ENCODE measurements at places on chromosomes 5 and 9.

DNA sequence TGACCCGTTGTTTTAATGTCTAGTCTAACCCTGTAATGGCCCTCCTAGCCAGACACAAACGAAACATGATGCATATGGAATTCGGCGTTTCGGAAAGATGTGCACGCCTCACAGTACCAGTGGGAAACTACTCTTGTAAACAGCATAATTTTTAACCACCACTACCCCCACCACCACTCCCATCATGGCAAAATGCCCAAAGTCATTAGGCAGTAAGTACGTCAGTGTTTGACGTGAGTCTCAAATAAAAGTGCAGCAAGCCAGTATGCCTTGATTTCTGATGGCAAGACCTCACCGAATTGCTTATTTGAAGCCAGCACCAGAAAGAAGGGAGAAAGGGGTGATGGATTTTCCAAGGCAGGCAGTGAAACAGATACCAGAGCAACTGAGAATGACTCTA lies 71.4 kb downstream of the ADRB2 start:
- no peak for DNase-seq

- no peak for DNase-seq
Observed at GRCh38 chr5:127410959-127411358, 106.5 kb upstream of the PRRC1 start.

GRCh38 chr5:113176196-113176595 lies 199.6 kb downstream of the DCP2 start:
- DNase-seq, result no peak

DNA sequence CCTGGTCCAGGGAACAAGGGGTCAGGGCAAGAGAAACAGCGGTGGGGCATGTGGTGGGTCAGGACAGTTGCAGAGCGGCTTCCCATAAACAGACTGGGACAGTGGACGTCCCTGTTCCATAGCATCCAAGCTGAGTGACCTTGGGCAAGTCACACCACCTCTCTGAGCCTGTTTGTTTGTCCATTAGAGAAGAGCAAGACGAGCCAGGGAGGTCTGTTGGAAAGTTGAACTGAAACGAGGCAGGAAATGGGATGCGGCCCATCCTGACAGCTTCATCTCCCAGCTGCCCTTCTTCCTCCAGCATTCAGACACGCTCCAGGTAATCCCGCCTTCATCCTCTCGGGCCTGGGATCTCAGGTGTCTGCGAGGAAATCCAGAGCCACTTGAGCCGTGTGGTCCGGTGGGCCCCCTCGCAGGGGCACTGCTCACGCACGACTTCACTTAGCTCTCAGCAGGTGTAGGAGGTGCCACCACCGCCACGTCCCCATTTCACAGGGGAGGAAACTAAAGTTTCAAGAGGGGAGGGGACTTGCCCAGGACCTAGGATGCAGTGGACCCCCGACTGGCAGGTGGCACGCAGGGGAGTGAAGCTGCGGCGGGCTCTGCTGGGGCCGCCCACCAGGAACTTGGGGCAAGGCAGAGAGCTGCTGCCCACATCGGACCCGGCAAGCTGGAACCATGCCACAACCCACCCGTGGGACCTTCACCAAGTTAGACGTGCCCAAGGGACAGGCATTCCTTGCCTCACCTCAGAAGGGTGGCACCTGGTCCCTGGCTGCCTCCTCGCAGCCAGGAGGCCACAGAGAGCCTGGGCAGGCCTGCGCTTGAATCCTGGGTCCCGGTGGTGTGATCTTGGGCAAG lies 13.0 kb downstream of the PTGES2 start:
- DNase-seq, result peak; percentile 4

DNA sequence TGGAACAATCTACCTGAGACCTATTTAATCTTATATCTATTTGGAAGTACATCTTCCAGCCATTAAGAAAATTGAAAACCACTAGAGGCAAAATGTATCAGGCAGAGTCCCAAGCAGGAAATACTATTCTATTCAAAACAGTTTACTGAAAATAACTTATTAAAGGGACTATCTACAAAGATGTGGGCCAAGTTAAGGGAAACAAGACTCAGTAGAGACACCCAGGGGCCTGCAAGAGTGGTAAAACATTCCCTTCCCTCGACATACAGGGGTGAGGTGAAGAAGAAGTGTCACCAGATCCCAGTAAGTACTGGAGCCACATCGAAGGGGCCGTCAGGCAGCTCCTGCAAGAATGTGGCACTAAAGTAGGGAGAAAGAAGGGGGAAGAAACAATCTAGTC lies 12.1 kb upstream of the NRG2 start:
- DNase-seq, result no peak

DNA sequence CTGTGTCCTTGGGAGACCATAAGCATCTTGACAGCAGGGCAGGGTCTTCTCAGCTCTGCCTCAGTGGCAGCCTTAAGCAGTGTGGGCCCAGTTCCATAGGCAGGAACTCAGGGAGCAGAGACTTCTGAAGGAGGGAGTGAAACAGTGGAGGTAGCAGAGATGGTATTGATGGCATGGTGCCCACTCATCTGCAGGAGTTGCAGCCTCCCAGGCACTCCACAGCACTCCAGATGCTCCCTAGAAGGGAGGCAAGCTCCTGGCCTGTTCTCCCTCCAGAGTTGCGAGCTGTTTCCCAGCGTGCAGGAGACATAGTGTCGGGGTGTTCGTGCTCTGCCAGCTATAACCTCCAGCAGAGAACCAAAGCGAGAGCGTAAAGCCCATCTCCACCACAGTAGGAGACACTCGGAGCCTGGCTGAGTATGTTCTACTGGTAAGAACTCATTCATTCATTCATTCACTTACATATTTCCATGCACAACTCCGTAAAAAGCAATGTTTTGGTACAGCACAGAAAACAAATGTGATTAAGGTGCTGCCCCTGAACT lies 31.4 kb upstream of the UNC5A start:
- DNase-seq, result no peak

- DNase-seq, result no peak
Observed at GRCh38 chr9:125410522-125410894, 148.9 kb downstream of the GAPVD1 start.

GRCh38 chr9:131409458-131409992 lies 15.6 kb downstream of the PRRC2B start:
- DNase-seq, result no peak

- DNase-seq, result no peak
Observed at GRCh38 chr5:1545126-1545804, 21.5 kb upstream of the LPCAT1 start.

- DNase-seq, result no peak
Observed at GRCh38 chr5:140145256-140145655, 19.5 kb downstream of the IGIP start.

GRCh38 chr5:106639488-106639887 lies 1031.2 kb downstream of the EFNA5 start:
- DNase-seq, result no peak

- no peak for DNase-seq
Observed at GRCh38 chr5:72228960-72229359, 91.1 kb downstream of the MRPS27 start.

- DNase-seq, result no peak
Observed at GRCh38 chr9:102087141-102087540, 348.7 kb upstream of the GRIN3A start.

DNA sequence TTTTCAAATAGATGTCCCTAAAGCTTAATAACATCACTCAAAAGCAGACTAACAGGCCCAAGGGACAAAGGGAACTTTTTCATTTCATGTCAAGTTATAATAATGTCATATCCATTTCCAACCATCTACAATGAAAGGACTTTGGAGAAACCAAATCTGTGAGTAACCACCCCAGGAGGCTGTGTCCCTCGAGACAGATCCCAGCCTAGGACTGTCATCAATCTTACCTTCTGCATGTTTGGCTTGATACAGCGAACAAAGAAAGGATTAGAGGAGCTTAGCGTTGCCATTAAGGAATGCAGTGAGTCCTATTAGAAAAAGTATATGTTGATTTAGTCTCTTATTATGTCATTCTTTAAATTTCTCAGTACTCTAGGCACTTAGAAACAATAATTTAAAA lies 137.8 kb upstream of the RETREG1 start:
- DNase-seq, result no peak

DNA sequence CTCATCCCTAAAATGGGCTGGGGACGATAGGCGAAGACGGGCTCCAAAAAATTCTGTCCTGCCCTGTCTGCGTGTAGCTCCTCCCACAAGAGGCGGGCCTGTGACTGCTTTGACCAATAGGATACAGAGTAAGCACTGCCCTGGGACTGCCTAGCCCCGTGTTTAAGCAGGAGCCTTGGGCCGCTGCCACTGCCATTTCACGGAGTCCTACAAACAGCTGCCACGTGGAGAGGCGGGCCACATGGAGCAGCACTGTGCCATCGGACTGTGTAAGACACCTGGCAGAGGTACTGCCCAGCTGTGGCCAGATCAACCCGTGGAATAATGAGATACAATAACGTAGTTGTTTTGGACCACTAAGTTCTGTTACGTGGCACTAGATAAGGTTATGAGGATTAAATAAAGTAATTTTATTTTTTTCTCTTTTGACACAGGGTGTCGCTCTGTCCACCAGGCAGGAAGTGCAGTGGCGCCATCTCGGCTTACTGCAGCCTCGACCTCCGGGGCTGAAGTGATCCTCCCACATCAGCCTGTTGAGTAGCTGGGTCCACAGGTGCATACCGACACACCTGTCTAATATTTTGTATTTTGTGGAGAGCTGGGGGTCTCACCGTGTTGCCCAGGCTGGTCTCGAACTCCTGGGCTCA lies 87.2 kb downstream of the LMNB1 start:
- peak; percentile 24 for DNase-seq

GRCh38 chr5:4222821-4223220 lies 627.2 kb downstream of the IRX1 start:
- DNase-seq, result no peak

- no peak for DNase-seq
Observed at GRCh38 chr5:1750469-1750868, 49.2 kb downstream of the MRPL36 start.

DNA sequence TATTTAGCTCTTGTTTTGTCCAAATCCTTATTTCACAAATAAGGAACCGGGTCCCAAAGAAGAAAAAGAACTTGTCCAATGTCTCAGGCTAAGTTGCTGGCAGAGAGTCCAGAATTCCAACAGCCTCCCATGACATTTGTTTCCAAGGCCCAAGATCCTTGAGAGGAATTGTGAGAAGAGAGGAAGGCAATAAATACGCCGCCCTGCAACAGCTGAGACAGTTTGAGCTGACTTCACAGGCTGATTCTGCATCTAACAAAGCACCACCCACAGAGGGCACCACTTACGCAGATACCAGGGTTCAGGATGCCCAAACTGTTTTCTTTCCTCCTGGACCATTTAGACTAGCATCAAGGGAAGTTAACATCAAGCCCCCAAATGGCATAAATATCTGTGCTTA lies 211.3 kb downstream of the FAM114A2 start:
- DNase-seq, result no peak

DNA sequence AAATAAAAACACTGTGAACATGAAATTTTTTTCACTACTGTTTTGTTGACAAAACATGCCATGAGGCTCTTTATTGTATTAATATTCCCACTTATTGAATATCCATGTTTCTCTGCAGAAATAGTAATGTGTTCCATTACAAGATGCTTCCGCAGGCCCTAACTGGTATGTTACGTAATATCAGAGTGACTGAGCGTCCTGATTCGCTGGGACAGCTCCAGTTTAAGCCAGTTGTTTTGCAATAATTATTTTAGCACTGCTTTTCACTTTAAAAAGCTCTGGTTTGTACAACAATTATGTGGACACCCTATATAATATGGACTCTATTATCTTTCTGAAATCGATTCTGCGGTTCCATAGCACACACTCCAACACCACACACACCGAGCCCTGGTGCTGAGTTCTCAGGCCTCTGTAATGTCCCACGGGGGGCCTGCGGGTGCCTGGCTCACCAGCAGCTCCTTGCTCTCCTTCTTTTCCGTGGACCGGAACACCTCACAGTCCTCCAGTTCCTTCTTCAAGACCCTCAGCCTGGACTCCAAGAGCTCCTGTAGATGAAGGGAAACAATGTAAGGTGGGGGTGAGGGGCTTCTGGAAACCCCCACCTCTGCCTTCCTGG lies 1.8 kb downstream of the TRIM7 start:
- DNase-seq, result no peak

- no peak for DNase-seq
Observed at GRCh38 chr5:154115291-154115690, 75.2 kb upstream of the GALNT10 start.

- no peak for DNase-seq
Observed at GRCh38 chr5:2039180-2039531, 156.4 kb upstream of the IRX4 start.

GRCh38 chr9:83024506-83025125 lies 38.3 kb downstream of the RASEF start:
- no peak for DNase-seq

GRCh38 chr5:160726721-160727120 lies 125.3 kb downstream of the ATP10B start:
- DNase-seq, result no peak

- DNase-seq, result no peak
Observed at GRCh38 chr9:37192803-37193202, 72.4 kb downstream of the ZCCHC7 start.

- DNase-seq, result no peak
Observed at GRCh38 chr5:143738417-143739401, 73.3 kb upstream of the HMHB1 start.

GRCh38 chr5:81506900-81507588 lies 113.1 kb upstream of the ACOT12 start:
- peak; percentile 65 for DNase-seq

DNA sequence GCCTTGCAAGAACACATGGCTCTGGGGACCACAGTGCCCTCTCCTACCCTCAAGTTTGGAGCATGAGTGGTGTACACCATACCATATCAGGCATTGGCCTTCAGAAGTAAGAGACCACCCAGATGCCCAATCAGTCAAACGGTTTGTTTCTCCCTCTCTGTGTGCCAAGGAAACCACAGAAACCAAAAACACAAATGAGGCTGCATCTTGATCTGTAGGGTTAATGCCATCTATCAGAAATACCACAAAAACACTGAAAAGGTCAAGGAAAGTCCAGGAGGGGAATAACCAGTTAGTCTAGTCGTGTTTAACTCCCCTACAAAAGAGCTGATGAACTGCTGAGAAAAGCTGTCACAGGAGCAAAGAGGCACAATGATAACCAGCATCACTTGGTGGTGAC lies 78.4 kb downstream of the INSYN2B start:
- no peak for DNase-seq

- DNase-seq, result no peak
Observed at GRCh38 chr9:98310752-98311392, 55.4 kb upstream of the TBC1D2 start.

- DNase-seq, result no peak
Observed at GRCh38 chr5:76745670-76746069, 29.7 kb downstream of the F2R start.

DNA sequence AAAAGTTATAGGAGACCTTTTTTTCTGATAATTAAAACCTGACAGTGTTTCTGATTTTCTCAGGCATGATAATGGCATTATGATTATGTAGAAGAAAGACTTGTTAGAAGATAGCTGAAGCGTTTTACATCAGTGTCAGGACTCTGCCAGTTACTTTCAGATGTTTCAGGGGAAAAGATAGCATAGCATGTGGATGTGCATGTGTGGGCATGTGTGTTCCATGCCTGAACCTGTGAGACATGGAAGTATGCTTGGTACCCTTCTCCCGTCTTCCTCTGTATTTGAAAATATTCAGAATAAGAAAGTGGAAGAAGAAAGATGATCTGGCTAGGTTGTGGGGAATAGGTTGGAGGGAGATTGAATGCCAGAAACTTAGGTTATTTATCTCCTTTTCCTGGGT lies 113.1 kb upstream of the PCAT7 start:
- DNase-seq, result no peak

- DNase-seq, result no peak
Observed at GRCh38 chr5:59140133-59140532, 557.3 kb downstream of the RAB3C start.
